ENCODE measurements at places on chromosomes 4 and X. TPM values are rescaled to one million over a fixed set of nuclear protein-coding genes. Genes with fewer than 3 reads are reported as not detected.

The CLCN4 gene
- total RNA-seq: 26.7 TPM

The POU4F2 gene
- total RNA-seq: not detected

The N4BP2 gene
- 4.1 TPM for total RNA-seq

The CFP gene
- total RNA-seq: 3.7 TPM

The ZCCHC18 gene
- total RNA-seq: 0.22 TPM

The PAGE2B gene
- total RNA-seq: not detected

The DOCK11 gene
- 6.9 TPM for total RNA-seq

The ZIC3 gene
- not detected for total RNA-seq

The EMCN gene
- total RNA-seq: 46.4 TPM

The CT45A5 gene
- not detected for total RNA-seq

The C4orf50 gene
- total RNA-seq: not detected

The ADH1C gene
- 7.5 TPM for total RNA-seq

The NHS gene
- 2.8 TPM for total RNA-seq

The PDLIM3 gene
- total RNA-seq: 281 TPM

The EXOC1 gene
- 19.8 TPM for total RNA-seq

Data from Right ventricle myocardium inferior (tissue), 1 donor.